ENCODE measurements at places on chromosomes 7 and 10. TPM values are rescaled to one million over a fixed set of nuclear protein-coding genes. Genes with fewer than 3 reads are reported as not detected.

EFCAB10 gene
- not detected for total RNA-seq

SYT15B gene
- 0.24 TPM for total RNA-seq

SNX10 gene
- 19.6 TPM for total RNA-seq

FAM24B gene
- total RNA-seq = 6.3 TPM

EIF5AL1 gene
- total RNA-seq = 0.20 TPM

CDCA7L gene
- 71.8 TPM for total RNA-seq

HYAL4 gene
- not detected for total RNA-seq

PUS7 gene
- 28.4 TPM for total RNA-seq

NEBL gene
- total RNA-seq = 12.7 TPM

PSTK gene
- total RNA-seq = 3.3 TPM

NPC1L1 gene
- total RNA-seq = 46.0 TPM

LHFPL3 gene
- not detected for total RNA-seq

STAM gene
- total RNA-seq = 17.0 TPM

PCLO gene
- 9.1 TPM for total RNA-seq

SYT15 gene
- 1.5 TPM for total RNA-seq

VWDE gene
- total RNA-seq = 21.3 TPM

RBP4 gene
- total RNA-seq = 1.5 TPM

HTRA1 gene
- 2.4 TPM for total RNA-seq

SUN3 gene
- 1.1 TPM for total RNA-seq

RBM28 gene
- total RNA-seq = 49.3 TPM

DNAJC30 gene
- total RNA-seq = 10.5 TPM

SNCG gene
- total RNA-seq = 7.2 TPM

SFTPD gene
- not detected for total RNA-seq

OR2A12 gene
- not detected for total RNA-seq

BICC1 gene
- 70.2 TPM for total RNA-seq

LRRN3 gene
- total RNA-seq = not detected

PIK3AP1 gene
- 114 TPM for total RNA-seq

PTER gene
- total RNA-seq = 30.1 TPM

Data from Calu3 (cell line).